Dermis microvascular lymphatic vessel endothelial cell (primary cell): ENCODE measurements at places on chromosomes 5 and 9. TPM values are rescaled to one million over a fixed set of nuclear protein-coding genes. Genes with fewer than 3 reads are reported as not detected.
A peak's percentile ranks its signal among the peaks of the same experiment; 100 is the strongest.

The FGFR4 gene
- total RNA-seq, result 2.4 and 4.2 TPM in 2 replicates

The SH3RF2 gene
- total RNA-seq, result 0.13 TPM in 1 of 2 replicates, not detected in the other

The FOXD4L6 gene
- under 0.01 TPM in 1 of 2 replicates, not detected in the other for total RNA-seq

The IQGAP2 gene
- 1.8 and 3.2 TPM in 2 replicates for total RNA-seq

GRCh38 chr5:175657593-175658271 is at the start of gene HRH2:
HRH2 (plus strand) TSS chr5:175658071; CDS start chr5:175683234, 25,163 bp downstream.
- no peak for DNase-seq

- no peak for DNase-seq
Measured at GRCh38 chr5:39453606-39454005, 28.8 kb upstream of the DAB2 start.

DNA sequence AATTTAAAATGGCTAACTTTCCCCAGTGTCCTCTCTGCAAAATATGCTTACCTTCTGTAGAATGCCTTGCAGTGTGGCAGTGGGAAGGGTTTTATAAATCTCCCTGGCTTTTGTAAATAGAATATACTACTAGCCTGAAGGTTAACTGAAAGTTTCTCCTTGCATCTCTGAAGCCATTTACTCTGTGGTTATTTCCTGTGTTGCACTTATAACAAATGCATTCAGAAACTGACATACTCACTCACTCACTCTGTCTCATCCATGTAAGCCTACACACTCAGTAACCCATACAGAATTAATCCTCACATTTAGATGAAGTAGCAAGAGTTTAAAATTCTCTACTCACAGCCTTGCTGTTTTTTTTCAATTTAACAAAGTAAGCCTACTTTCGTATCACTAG is 87.1 kb upstream of the SH3GL2 start:
- no peak for DNase-seq

DNA sequence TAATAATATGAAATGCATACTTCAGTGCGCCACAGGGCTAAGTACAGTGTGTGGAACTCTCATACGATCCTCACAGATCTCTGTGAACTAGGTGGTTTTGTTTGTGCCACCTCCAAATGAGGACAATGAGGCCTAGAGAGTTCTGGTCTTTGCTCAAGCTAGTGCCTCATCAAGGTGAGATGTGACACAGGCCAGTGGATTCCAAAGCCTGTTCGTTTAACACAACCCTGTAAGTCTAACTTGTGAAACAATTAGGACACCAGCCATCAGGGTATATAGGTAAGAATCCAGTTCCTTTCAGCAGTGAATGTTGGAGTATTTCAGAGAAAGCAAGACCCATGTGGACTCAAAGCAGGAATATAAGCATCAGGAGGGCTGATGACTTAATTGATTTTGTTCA is 130.7 kb upstream of the GAS1 start:
- no peak for DNase-seq

GRCh38 chr5:168747987-168748777 is 169.0 kb upstream of the PANK3 start:
- DNase-seq, result peak; percentile 11
